Activated CD8-positive, alpha-beta memory T cell treated with anti-CD3 and anti-CD28 coated beads, Interleukin-2, amount 10 ng/mL, durations not matched to agents 7 days and 5 days (primary cell): ENCODE measurements at places on chromosomes 11 and 22. TPM values are rescaled to one million over a fixed set of nuclear protein-coding genes. Genes with fewer than 3 reads are reported as not detected.
A peak's percentile ranks its signal among the peaks of the same experiment; 100 is the strongest.

TIGD3 gene
- 1.1 TPM for total RNA-seq

SPA17 gene
- 2.9 TPM for total RNA-seq

AIFM3 gene
- total RNA-seq, result 0.66 TPM

GRCh38 chr11:43920598-43921419 lies 21.6 kb upstream of the C11orf96 start:
- H3K4me3 ChIP-seq, result no peak overlapping the region
- H3K36me3 ChIP-seq, result peaks cover 14% of the 10 kb centered on the region
- DNase-seq, result no peak
- H3K4me1 ChIP-seq, result peaks cover 10% of the 10 kb centered on the region
- H3K27me3 ChIP-seq, result no peaks in the 10 kb centered on the region

- peak; percentile 85 for DNase-seq
- H3K4me1 ChIP-seq, result peaks cover 7% of the 10 kb centered on the region
Measured at GRCh38 chr22:50498322-50498890, 9.1 kb downstream of the LMF2 start.

DNA sequence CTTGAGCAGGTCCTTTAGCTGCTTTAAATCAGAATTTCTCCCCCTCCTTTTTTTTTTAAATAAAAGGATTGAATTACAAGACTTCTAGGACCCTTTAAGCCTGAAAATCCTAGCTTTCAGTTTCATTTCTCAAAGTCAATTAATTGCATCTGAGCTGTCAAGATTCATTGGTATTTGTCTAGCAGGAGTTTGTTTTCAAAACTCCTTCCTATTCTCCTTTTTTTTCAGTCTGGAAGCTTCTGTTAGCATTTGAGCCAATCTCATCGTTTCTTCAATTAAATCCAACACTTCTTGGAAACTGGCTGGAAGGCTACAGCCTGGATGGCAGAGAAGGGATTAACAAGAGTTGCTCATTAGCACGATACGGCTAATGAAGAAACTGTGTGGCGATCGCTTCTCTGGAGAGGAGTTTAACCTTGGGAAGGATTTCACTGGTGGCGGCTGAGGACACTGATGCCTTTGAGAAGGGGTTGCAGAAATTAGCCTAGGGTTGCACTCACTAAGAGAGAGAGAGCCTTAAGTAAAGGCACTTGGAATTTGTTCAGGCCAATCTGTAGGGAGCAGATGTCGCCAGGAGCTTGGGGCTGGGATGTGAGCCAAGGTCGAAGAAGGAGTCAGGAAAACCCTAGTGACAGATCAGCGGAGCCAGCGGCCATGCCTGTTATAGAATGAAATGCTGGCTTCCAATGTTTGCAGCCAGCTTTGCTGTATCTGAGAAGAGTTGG lies 43.8 kb upstream of the API5 start:
- no peak overlapping the region for H3K27ac ChIP-seq
- H3K4me3 ChIP-seq, result no peak overlapping the region
- H3K27me3 ChIP-seq, result no peaks in the 10 kb centered on the region
- H3K36me3 ChIP-seq, result no peaks in the 10 kb centered on the region
- no peak for DNase-seq

- no peak overlapping the region for H3K4me3 ChIP-seq
- H3K27me3 ChIP-seq, result no peaks in the 10 kb centered on the region
- DNase-seq, result no peak
- H3K4me1 ChIP-seq, result no peaks in the 10 kb centered on the region
- no peak overlapping the region for H3K27ac ChIP-seq
- no peaks in the 10 kb centered on the region for H3K36me3 ChIP-seq
Measured at GRCh38 chr11:103880968-103881367, 155.5 kb upstream of the DDI1 start.

DNA sequence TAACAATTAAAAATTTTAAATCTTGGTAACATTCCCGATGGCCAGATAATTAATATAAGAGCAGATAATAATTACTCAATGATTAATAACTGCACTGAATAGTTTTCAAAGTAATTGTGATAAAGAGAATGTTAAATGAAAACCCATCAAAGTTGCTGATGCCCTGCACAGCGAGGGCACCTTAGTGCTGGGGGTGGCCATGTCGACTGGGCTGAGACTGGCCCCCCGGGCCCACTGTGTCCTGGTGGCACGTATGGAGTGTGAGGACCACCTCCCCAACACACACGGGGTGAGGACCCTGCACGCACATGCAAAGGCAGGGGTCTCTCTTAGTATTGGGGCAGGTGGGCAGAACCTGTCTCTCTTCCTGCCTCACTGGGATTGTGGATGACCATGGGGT lies 15.1 kb upstream of the CCDC188 start:
- H3K36me3 ChIP-seq, result peaks cover 2% of the 10 kb centered on the region
- no peaks in the 10 kb centered on the region for H3K4me1 ChIP-seq
- no peaks in the 10 kb centered on the region for H3K27me3 ChIP-seq
- no peak overlapping the region for H3K27ac ChIP-seq
